ENCODE measurements at places on chromosomes 2 and 18.

GRCh38 chr2:97678298-97678697 is 8.8 kb downstream of the C2orf92 start:
- DNase-seq: no peak

DNA sequence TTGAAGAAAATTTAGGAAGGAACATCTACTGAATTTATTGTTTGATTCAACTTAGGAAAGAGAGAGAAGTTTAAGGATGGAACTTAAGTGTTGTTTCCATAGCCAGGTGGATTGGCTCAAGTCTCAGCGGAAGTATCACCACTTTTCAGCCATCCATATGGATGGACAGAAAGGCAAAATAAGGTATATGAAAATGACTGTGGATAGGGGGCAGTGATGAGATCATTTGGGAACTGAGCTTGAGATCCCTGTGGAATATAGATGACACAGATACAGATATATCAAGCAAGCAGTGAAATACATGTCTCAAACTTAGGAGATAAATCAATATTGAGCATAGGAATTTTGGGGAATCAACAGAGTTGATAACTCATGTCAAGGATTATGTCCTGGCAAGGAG is 1462.7 kb upstream of the NXPH2 start:
- no peak for DNase-seq

GRCh38 chr2:129164220-129164949 is 815.1 kb upstream of the RAB6C start:
- DNase-seq: no peak

- DNase-seq: no peak
Observed at GRCh38 chr2:202034249-202035088, 814 bp downstream of the FZD7 start.

DNA sequence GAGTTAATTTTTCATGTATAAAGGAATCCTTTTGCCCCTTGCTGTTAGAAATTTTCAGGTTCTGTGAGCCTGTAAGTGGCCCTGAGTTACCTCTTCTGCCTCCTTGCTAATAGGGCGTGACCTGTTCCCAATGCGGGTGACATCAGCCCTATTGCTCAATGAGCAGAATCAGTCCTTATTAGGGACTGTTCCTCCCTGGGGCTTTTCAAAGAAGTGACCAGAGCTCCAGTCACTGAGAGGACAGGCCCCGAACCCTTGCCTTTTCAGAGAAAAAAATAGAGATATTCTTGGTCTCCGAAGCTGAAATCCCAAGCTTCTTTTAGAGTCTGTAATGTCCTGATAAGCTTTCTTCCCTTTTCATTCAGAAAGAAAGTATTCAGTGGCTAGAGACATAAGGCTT is 8.2 kb upstream of the APOB start:
- DNase-seq: no peak

DNA sequence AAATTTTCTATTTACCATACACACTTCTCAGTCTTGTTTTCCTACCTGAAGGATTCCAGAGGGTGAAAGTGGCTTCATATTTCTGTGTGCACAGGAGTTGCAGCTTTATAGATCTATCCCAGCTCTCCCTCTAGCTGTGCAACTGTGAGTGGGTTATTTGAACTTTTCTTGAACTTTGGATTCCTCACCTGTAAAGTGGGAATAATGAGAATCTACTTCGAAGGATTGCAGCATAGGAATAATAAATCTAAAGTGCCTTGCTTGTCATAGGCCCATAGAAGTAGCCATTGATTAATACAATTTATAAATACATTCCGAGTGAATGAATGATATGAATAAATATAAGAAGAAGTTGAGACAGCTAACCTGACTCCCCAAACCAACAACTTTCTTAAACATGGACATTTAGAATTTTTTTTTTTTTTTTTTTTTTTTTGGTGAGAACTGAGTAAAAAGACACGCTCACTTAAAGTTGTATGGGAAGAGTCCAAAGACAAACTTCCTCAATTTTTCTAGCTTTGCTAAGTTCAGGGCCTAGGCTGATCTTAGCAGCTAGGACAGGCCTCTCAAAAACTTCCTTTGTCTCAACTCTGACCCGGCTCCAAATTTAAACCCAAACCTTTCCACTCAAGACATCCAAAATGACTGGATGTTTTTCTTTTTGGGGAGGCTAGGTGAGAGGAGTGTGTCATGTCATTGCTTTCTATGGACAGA is 203.3 kb upstream of the FBXO11 start:
- no peak for DNase-seq

- DNase-seq: no peak
Observed at GRCh38 chr2:146003337-146003736, 1483.4 kb upstream of the ZEB2 start.

GRCh38 chr2:33577668-33578067 is 21.4 kb downstream of the FAM98A start:
- no peak for DNase-seq

- DNase-seq: no peak
Observed at GRCh38 chr2:219523031-219523671, 8.9 kb downstream of the ASIC4 start.

DNA sequence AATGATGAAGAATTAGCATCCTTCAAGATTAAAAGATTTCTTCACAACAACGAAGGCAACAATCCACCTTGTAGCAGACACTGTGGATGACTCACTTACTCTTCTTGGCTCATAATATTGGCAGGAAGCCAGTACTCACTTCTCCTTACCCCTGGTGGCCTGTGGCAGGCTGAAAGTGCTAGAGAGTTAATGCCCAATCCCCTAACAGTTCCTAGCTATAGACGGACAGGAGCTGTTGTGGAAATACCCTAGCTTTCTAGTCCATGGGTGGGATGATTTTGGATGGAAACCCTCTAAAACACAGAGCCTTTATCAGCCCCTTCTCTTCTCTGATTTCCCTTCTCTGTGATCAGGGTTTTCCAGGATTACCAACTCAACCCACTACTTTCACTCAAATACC is 128.6 kb upstream of the NYAP2 start:
- DNase-seq: no peak

DNA sequence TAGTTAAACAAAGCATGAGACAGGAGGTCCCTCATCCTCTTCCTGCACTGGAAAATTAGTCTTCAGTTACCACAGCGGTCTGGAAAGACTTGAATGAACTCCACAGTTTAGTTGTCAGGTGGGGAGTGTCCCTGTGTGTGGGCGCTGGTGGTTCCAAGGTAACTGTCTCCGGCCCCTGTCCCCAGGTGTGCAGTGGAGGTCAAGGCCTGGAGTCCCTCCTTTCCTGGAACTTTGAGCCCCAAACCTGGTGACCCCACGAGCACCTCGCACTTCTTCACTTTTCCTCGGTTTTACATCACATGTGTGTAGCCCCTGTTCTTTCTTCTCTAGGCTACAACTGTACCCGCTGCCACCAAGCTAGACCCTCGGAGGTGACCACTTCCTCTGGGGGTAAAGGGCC is 28.0 kb upstream of the INHBB start:
- no peak for DNase-seq

- DNase-seq: no peak
Observed at GRCh38 chr2:200021449-200022114, 66.2 kb downstream of the MAIP1 start.

- no peak for DNase-seq
Observed at GRCh38 chr2:27653397-27653796, 10.0 kb downstream of the SUPT7L start.

- DNase-seq: no peak
Observed at GRCh38 chr2:128504246-128505149, 185.8 kb upstream of the HS6ST1 start.

- no peak for DNase-seq
Observed at GRCh38 chr2:212974692-212975091, 176.7 kb downstream of the IKZF2 start.

GRCh38 chr2:66714610-66715009 is 279.7 kb downstream of the MEIS1 start:
- no peak for DNase-seq

DNA sequence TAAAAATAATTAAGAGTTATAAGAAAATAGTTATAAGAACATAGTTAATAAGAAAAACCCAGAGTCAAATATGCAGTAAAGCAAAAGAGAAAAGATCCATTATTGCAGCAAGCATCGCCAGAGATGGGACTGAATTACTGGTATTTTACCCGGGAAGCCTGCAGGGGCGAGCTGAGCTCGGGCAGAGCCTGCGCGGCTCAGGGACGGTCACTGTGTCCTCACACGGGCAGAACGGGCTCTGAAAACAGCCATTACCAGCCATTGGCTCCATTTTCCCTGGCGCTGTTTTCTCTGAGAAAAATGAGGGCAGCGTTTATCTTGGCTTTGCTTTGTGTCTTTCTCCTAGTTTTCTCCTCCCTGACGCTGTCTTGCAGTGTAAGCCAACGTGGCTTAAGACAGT is 95.3 kb upstream of the ALKAL2 start:
- DNase-seq: peak; percentile 59

DNA sequence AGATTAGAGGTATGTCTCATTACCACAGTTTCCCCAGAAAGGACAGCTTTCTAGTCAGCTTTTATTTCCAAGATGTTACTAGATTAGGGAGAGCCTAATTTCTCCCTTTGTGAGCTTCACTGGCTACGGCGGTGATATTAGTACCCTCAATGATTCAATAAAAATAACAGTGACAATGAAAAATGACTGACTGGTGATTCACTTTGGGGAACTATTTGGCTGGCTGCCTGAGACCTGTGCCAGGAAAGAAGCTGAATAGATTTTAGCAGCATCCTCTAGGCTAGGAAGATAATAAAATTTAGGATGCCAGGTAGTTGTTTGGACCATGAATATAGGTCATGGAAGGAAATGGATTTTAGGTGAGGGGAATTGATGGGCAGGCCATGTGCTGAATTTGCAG is 178.7 kb downstream of the FMNL2 start:
- DNase-seq: no peak

- no peak for DNase-seq
Observed at GRCh38 chr2:241501099-241501541, 7.3 kb downstream of the STK25 start.

Data from putamen (tissue), 1 donor.